Small intestine (tissue), 16 donors: ENCODE measurements at places on chromosomes 7 and 10.

- DNase-seq: no peak
Measured at GRCh38 chr10:76206797-76207352, 775.5 kb downstream of the LRMDA start.

DNA sequence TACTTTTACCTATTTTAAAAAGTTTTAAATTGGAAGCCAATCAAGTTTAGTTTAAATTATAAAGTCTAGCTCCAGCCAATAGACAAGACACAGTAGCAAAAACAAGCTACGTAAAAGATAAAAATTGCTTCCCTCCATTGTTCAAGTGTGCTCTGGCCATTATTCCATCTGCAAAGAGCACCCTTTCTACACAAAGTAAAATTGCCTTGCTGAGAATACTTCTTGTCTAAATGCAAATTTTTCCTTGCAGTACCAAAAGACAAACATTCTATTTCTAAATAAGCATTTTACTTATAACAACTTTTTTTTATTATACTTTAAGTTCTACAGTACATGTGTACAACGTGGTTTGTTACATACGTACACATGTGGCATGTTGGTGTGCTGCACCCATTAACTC is 75.9 kb upstream of the ZNF746 start:
- no peak for DNase-seq

DNA sequence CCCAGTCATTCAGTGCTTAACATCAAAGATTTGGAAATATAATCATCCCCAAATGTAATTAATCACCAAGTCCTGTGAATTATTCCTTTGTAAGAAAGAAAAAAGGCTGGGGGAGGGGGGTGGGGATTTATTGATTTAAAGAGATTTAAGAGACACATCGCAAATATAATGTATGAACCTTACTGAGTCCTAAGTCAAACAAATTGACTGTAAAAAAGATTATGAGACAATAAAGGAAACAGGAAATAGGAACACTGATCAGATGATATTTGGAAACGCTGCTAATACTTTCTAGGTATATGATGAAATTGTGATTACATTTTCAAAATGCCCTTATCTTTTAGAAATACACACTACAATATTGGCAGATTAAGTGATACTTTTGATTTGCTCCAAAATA is 92.5 kb downstream of the ATE1 start:
- no peak for DNase-seq

DNA sequence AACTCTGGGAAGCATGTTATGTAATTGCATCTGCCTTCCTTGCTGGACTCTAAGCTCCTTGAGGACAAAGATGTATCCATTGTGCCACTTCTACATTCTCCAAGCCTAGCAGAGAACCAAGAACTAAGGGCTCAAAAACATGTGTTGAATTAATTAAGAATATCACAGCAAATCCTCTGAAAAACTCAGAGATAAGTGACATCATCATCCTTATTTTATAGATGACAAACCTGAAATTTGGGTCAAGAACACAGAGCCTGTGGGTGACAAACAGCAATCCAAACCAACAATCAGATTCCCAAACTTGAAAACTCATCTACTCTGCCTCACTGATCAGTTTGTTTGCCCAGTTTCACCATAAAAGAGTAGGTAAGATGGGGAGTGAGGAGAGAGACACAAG is 503.6 kb upstream of the LRRN3 start:
- DNase-seq: no peak

DNA sequence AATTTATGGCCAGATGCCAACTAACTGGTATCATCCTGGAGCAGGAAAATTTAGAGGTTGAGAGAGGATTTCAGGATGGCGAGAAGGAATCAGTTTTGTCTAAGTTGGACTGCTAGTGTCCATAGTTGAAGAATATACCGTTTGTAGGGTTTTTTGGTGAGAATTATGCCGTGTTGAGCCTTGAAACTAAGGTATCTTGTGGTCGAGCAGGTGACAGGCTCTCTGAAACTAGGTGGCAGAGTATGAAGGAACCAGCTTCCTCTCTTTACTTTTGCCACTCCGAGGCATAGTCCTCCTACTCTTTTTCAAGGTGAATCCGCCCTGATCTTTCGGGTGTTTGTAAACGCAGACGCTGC is 9.7 kb downstream of the MDFIC start:
- peak; percentile 12 for DNase-seq

DNA sequence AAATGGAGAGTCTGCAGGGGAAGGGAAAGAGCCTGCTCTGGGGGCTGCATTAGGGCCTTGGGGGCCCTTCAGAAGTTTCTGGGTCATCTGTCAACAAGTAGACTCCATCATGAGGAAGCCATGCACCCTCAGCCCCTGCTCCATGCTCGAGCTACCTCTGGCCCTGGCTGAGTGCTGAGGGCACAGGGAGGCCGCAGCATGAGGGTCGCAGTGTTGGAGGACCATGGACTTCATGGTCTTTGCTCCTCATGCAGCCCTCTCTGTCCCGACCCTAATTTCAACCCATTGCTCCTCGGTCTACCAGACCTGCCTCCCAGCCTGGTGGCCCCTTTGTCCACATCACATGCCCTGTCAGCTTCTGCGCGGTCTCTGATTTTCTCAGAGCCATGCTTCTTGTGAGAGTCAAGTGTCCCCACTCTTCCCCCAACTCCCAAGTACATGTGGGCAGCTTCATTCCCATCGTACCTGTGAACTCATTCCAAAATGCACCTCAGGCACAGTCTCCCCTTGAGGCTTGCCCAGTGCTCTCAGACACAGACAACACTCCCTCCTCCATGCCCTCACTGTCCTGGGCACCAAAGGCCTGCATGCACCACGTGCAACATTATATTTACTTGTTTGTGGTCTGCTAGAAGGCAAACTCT is 14.7 kb downstream of the ZNF488 start:
- DNase-seq: no peak

GRCh38 chr7:29815181-29816105 is 9.1 kb downstream of the WIPF3 start:
- DNase-seq: no peak

DNA sequence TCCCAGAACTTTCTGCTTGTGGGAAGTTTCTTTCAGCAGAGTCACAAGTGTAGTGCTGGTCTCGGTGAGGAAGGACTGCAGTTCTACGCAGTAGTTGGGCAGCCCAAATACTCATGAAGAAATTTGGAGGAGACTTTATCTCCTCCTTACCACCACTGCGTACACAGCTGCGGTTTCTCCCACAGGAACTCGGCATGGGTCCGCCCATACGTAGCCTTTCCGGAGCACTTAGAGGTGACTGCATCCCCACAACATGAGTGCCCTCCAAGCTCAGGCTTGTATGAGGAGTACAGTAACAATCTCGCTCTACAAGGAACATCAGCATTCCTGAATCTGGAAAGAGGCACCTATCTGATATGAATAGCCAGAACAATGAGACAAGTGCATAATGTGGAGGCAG is 549.2 kb upstream of the SEMA3D start:
- DNase-seq: no peak

DNA sequence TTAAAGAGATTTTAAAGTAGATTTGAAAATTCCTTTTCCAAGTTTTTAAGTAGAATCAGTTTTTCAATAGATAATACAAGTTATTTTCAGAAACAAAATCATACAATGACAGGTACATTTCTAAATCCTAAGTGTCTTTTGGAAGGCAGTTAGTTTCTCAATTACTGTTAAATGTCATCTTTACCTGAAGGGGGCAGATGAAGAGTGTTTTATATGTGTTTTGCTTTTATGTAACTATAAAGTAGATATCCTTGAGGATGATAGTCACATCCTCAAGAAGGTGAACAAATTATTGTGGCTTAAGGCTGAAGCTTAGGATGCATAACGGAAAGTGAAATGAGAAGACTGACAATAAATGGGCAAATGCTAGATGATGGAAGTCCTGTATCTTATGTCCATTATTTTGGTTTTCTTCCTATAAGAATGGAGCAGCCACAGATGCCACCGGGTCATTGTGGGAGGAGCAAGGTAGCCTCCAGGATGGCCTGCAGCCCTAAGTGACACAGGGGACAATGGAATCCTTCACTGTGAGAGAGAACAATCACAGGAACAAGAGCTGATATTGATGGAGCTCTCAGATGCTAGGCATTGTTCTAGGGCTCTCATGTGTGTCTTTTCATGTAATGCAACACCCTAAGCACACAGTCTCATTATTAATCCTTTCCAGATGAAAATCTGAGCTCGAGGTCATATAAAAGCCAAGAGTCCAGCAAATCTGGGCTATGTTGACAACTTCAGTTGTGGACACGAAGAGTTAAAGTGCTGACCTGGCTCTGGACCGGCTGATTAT is 14.1 kb upstream of the MKX start:
- DNase-seq: no peak

GRCh38 chr7:1942243-1942940 is 272.3 kb downstream of the ELFN1 start:
- DNase-seq: no peak

DNA sequence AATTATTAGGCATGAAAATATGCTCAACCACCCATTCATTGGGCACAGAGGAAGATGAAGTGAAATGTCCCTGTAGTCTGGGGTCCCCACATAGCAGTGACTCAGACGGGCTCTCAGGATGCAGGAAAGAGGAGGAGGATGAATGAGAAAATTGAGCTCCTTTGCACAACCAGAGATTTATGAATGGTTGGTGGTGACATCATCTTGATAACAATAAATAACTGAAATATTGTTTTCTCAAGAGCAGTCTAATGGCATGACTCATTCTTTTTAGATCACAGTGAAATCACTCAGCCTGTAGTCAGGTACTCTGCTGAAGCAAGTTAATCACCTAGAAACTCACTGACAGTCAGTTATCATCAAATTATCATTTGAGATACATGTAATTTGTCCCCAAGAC is 254.1 kb downstream of the RELN start:
- no peak for DNase-seq

GRCh38 chr10:103276251-103276895 is 565 bp upstream of the INA start:
- no peak for DNase-seq

DNA sequence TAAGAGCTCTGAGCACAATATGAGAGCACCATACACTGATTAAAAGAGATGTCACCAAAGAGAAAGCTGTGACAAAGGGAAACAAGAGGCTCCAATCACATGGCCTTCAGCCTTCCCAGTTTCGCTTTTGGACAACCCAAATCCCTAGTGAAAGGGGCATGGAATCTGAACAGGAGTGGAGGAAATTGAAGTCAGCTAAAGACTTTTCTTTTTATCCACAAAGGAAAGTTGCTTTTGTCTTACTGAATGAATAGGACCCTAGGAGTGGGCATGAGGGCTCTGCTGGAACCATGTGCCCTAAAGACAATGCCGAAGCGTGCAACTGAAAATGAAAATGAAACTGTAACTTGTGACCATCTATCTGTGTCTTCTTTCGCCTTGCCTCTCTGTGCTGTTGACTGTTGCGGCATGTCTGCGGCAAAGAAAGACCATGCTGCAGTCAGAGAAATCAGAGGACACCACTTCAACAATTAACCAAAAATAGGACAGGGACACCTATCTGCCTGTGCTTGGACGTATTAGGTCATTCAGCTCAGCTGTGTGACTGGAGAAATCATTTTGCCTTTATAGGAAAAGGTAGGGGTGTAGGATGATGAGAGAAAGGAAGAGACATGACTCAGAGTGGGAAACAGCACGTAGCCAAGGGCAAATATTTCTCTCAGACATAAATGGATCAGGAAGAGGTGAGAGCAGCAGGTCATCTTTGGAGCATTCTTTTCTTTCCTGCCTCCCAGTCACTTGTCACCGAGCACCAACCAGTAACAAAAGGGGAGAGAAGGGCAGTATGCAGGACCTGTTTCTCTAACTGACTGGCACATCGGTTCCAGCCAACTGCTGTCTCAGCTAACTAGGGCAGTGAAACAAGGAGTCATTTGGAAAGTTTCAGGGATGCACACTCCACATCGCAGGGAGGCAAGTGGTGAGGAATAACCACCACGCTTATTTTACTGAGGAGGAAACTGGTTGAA is 12.3 kb downstream of the CAV2 start:
- DNase-seq: no peak
